ENCODE measurements at places on chromosomes 1 and 21.
A peak's percentile ranks its signal among the peaks of the same experiment; 100 is the strongest.

- DNase-seq, result no peak
Observed at GRCh38 chr1:183915625-183916510, 110.9 kb downstream of the RGL1 start.

DNA sequence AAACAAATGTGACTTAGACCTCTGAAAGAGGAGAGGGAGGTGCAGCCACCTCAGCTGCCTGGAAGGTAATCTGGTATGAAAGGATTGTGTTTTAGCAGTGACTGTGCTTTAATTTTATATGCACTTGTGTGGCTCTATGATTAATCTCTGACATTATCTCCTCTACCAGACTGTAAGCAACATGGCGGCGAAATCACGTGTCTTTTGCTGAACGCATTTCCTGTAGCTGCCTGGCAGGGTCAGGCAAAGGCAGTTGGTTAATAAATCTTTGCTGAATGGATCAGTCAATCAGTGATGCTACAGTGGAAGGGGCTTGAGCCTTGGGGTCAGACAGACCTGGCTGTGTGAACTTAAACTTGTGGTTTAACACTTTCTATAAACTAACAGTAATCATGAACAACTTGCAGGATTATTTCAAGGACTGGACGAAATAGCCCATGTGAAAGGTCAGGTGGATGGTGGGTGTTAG, 96.9 kb downstream of the ADSS2 start:
- DNase-seq, result no peak

GRCh38 chr1:207217778-207218511, 103.5 kb upstream of the CD55 start:
- DNase-seq, result no peak

GRCh38 chr1:156073740-156074139, 8.5 kb downstream of the MEX3A start:
- no peak for DNase-seq

- peak; percentile 80 for DNase-seq
Observed at GRCh38 chr1:2135441-2135841, 59.1 kb downstream of the FAAP20 start.

DNA sequence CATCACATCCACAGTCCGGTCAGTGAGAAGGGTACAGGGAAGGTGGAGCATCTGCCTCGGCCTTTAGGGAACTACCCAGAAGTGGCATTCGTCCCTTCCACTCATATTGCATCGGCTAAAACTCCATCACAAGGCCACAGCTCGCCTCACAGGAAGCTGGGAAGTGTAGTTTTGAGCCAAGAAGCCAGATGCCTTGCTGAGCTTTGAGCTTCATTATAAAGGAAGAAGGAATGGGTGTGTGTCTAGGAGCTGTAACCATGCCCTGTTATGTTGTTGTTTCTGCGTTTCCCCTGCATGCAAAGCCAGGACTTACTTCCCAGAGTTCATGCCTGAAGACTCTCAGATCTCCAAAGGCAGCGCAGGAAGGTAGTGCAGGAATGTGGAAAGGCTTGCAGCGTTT, 61.1 kb downstream of the OPTC start:
- DNase-seq, result no peak

GRCh38 chr1:52502789-52503188, 50.1 kb downstream of the TUT4 start:
- no peak for DNase-seq

DNA sequence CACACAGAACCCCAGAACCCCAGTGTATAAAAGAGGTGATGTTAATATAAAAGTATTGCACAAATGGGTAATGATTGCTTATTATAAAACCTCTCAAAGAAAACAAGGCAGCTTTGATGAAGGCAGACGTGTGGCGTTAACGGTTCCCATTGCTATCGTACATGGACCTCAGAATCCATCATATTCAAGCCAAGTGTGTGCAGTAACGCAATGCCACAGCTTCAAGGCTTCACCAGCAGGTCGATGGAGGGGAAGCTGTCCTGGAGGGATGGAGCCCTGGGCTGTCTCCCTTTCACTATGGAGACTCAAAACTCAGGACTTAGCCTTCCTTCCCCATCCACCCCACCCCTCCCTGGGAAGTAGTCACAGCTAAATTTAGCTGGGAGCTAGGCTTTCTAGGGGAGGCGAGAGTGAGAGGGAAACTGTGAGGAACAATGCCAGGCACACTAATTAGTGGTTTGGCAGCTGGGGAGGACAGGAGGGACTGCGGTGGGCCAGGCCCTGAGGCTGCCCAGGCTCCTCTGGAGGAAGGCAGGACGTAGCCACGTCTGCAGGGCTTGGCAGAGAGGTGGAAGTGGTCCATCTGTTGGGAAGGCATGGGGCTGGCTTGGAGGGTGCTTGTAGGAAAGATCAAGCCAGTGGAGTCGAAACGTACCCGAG, 121.2 kb downstream of the HMGB4 start:
- peak; percentile 32 for DNase-seq

DNA sequence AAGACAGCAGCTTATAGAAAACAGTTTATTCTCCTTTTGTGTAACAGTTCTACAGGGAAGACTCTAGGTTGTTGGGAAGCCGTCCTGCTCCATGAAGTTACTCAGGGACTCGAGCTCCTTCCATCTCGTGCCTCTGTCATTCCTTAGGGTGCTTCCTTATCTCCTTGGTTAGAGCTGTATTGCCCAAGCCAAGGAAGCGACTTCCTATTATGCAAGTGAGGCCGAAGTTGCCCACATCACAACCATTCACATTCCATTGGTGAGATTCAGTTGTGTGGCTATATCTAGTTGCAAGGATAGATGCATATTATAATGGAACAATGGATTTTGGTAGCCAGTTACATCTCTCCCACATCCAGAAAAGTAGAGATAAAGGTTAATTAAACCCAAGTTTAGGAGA, 9.0 kb downstream of the GSTM5 start:
- no peak for DNase-seq

Data from spleen (tissue), 13 donors.